ENCODE measurements at places on chromosomes 16 and 17. TPM values are rescaled to one million over a fixed set of nuclear protein-coding genes. Genes with fewer than 3 reads are reported as not detected.

The DPEP3 gene
- 0.07 TPM for polyA plus RNA-seq

The CCL13 gene
- 0.24 TPM for polyA plus RNA-seq

GRCh38 chr17:43576563-43577229 lies 30.6 kb upstream of the ETV4 start:
- DNase-seq: no peak

DNA sequence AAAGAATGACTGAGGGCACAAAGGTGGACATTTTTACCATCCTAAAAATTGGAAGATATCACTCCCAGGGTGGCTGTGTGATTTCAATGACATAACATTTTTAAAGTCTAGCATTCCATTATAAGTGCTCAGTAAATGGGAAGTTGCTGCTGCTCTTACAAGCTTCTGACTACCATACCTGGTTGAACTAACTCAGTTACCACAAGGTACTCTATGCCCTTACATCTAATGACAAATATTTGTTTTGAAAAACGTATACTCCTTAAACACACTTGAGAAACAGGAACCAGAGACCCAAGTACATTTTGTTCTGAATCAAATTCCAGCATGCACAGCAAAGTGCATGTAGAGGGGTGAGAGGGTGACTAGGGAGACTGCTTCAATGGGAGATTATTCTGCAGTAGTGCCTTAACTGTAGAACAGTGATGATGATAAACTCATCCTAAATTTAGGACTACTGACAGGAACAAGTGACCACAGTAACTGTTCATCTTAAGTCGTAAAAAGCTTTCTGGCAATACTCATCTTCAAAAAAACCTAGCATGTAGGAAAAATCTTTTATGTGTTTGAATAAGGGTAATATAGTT lies 83.5 kb downstream of the KANSL1 start:
- DNase-seq: no peak

The UTS2R gene
- polyA plus RNA-seq: 1.2 TPM

DNA sequence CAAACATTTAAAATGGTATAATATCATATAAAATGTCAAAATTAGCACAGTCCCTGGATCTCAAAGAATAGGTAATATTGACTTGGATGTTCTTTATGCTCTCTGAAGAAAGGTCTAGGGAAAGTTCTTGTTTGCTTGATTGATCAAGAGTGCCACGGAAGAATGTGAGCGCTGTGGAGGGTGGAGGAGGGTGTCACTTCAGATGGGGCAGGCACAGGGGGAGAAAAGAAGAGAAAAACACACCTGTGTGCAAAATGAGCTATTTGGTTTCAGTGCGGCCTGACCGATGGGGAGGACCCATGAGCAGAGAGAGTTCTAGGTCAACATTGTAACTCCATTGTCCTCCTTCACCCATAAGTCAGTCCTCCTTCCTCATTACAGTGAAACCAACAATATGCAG lies 8.8 kb upstream of the VPS4A start:
- no peak for DNase-seq

The MARCHF10 gene
- polyA plus RNA-seq: 0.50 TPM

The CD300A gene
- polyA plus RNA-seq: 1.6 TPM

The WFDC1 gene
- polyA plus RNA-seq: 2.4 TPM

The ABCC12 gene
- not detected for polyA plus RNA-seq

DNA sequence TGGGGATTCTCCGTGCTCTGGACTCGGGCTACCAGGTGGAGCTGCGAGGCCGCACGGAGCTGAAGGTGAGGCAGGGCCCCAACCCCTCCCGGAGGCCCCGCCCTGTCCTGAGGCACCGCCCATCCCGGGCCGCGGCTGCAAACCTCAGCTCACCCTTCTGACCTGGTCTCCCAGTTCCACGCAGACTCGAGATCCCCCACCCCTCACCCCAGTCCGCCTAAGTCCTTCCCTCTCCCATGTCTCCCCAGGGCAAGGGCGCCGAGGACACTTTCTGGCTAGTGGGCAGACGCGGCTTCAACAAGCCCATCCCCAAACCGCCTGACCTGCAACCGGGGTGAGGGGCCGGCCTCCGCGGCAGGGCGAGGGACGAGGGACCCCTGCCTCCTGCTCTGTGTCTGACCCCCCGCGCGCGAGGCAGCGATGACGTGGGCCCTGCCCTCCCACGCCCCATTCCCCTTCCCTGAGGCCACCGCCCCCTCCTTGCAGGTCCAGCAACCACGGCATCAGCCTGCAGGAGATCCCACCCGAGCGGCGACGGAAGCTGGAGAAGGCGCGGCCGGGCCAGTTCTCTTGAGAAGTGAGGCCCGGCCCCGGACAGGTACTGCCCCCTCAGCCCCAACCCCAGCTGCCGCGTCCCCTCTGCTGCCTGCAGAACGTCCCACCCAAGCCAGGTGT lies 13.7 kb downstream of the GUCY2D start:
- no peak for DNase-seq

DNA sequence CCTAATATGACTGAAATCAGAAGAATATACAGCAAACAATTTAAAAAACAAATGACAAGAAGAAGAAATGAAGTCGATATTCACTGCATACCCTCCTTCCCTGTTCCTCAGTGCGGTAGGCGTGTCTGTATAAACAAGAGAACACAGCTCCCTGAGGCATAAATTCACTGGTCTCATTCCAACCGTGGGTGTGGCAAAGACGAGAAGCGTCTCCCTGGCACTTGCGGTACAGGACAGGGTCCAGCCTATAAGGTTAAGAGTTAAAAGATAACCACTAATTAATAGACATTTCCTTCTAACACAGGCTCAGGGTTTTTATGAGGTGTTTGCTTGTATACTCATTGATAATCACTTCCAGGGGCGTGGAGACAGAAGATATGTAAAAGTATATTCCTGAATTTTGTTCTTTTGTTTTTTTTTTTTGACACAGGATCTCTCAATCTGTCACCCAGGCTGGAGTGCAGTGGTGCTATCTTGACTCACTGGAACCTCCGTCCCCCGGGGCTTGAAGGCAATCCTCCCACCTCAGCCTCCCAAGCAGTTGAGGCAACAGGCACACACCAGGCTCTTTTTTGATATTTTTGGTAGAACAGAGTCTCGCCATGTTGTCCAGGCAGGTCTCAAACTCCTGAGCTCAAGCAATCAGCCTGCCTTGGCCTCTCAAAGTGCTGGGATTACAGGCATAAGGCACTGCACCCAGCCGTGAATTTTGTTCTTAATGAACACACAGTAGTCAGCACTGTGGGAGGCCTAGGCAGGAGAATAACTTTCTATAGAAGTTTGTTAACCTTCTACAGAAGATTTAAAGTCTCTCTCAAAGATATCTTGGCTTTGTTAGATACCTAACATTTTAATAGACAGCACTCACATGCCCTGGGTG lies 59.1 kb upstream of the CLEC18B start:
- peak; percentile 22 for DNase-seq

GRCh38 chr16:84563786-84564420 lies 54.0 kb downstream of the COTL1 start:
- no peak for DNase-seq

The MPP3 gene
- polyA plus RNA-seq: 8.0 TPM

The HP gene
- polyA plus RNA-seq: 2.5 TPM

GRCh38 chr17:45949755-45950320 lies 49.2 kb upstream of the STH start:
- DNase-seq: no peak

DNA sequence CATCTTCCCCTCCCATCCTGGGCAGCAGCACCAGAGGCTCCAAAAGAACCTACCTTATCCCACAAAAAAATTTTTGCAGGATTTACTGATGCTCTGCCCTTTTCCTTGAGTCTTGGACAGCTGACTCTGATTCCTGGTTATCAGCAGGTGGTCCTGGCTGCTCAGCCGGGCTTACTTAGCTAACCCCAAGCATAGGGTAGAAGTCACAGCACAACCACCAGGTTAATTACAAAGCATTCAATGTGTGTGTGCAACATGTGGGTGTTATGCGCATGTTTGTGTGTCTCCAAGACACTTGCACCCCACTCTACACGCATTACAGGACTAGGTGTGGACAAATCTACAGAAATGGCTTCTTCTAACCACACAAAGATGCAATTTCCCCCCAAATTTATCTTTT lies 36.3 kb downstream of the PECAM1 start:
- no peak for DNase-seq

DNA sequence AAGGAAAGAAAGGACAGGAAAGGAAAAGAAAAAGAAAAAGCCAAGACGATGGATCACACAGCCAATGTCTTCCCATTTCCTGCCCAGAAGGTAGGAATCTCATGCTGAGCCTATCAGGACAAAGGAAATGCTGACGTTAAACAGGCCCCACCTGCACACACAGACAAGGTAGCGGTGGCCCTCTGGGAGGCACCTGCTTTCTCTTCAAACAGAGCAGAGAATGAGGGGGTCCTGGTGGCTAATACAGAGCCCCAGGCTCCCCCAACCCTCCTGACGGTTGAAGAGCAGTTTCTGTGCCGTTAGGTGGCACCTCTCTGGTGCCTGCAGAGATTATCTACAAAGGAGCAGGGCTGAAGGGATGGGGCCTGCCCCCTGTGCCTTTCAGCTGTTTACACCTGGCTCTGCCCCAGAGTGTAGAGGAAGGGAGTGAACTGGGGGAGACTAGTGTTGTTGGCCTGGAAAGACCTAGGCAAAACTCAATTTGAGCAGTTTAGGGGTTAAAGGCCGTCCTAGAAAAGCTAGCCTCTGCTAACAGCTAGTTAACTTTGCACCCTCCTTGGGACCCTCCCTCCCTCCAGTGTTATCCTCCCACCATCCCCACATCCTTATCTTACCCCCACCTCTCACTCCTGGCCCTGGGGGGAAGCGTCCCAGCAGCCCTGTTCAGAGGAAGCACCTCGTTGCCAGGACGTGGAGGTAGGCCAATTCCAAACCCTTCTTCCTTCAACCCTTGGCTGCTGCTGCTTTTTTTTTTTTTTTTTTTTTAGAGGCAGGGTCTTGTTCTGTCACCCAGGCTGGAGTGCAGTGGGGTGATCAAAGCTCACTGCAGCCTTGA lies 56.3 kb downstream of the ARHGAP27 start:
- DNase-seq: no peak

DNA sequence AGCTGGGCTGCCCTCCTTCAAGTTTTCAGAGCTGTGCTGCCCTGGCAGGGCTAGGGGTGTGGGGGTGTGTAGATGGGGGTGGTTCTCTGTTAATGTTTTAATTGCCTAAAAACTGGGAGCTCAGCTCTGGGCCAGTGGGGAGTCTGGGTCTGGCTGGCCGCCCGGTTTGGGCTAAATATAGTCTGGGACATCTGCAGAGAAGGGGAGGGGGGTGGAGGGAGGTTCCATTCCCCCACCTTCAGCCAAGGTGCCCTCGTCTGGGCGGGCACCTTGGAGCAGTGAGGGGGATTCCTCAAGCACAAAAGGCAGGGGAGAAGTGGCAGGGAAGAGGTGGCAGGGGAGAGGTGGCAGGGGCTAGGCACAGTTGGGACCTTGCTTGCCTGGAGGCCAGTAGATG lies 13.0 kb downstream of the RARA start:
- no peak for DNase-seq

The CTRB2 gene
- not detected for polyA plus RNA-seq

- no peak for DNase-seq
Observed at GRCh38 chr16:89318430-89318758, 100.9 kb downstream of the ZNF778 start.

The SLC5A11 gene
- 2.3 TPM for polyA plus RNA-seq

The MATCAP1 gene
- polyA plus RNA-seq: 40.1 TPM

The PYY gene
- 0.30 TPM for polyA plus RNA-seq

The NTN3 gene
- polyA plus RNA-seq: 2.3 TPM

The ACBD4 gene
- 9.3 TPM for polyA plus RNA-seq

The MNT gene
- polyA plus RNA-seq: 15.7 TPM

DNA sequence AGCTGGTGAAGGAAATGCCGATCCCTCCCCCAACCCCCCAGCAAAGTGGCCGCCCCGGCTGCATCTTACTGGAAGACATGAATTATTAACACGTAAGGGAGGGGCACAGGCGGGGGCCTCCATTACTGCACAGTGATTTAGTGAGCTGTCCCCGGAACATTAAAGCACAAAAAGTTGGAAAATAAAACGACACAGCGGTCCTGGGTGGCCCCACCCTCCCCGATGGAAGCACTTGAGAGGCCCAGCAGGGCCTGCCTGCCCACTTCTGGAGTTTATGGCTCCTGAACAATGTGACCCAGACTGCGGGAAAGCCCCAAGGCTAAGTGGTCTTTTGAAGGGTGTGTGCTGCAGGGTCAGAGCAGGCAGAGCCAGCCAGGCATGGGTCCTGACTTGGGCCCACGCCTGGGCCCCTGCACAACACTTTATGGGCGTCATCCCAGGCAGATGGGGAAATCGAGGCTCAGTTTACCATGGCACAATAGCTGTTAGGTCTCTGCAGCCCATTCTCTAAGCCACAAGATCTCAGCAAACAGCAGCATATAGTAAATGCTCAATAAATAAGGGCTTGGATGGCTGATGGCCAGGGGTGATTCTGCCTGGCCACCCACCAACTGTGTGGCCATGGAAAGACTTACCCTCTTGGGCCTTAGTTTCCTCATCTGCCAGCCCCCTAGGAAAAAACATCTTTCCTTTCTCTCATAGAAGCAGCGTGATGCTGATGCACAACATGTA lies 22.8 kb downstream of the CCDC102A start:
- peak; percentile 73 for DNase-seq

DNA sequence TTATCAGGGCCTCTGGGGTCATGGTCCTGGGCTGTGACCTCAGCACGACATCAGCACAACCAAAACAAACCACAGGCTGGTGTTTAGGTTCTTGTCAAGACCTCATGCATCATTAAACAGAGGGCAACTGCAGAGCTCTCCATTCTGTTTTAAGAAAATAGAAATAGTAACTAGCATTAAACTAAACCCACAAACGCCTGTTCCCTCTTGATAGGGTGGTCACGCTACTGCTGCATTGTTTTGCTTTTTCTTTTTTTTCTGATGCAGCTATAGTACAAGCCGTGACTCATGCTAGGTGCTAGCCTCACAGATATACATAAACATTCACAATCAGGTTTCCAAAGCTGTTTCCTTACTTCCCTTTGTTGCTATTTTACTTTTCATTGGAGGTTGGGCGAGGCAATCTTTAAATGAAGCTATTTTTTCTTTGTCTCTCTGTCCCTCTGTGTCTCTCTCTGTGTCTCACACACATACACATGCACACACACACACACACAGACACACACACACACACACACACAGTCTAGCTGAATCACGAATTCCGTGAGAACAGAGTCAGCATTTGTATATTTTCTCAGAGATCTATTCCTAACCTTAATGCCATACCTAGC lies 310.3 kb downstream of the CDH13 start:
- no peak for DNase-seq

- no peak for DNase-seq
Observed at GRCh38 chr17:28747051-28747691, 3.4 kb downstream of the TRAF4 start.

The TMED6 gene
- 3.7 TPM for polyA plus RNA-seq

All from left renal pelvis (tissue), 4 donors.